Right ventricle myocardium superior (tissue), 1 donor: ENCODE measurements at places on chromosomes 3 and 15.

- no peak for DNase-seq
Measured at GRCh38 chr3:178255315-178255714, 280.9 kb upstream of the KCNMB2 start.

DNA sequence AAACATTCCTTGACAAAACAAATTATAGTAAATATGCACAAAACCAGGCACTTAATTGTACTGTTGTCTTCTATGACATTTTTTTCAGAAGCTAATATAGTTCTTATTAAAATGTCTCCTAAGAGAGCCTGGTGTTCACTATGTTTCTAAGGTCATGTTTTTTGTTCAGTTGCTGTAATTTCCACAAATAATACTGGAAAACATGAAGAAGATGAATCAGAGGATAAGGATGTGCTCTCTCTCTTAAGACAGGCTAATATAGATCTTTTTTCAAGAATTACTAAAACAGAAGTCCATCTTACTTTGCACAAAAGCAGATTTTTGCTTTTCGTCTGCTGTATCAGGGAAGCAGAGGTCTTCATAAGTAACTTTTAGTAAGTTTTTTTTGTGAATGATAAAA lies 823.0 kb upstream of the NECTIN3 start:
- no peak for DNase-seq

GRCh38 chr3:183572935-183573334 lies 17.4 kb upstream of the KLHL6 start:
- no peak for DNase-seq

- no peak for DNase-seq
Measured at GRCh38 chr3:78275420-78275852, 1235.5 kb downstream of the ROBO2 start.

DNA sequence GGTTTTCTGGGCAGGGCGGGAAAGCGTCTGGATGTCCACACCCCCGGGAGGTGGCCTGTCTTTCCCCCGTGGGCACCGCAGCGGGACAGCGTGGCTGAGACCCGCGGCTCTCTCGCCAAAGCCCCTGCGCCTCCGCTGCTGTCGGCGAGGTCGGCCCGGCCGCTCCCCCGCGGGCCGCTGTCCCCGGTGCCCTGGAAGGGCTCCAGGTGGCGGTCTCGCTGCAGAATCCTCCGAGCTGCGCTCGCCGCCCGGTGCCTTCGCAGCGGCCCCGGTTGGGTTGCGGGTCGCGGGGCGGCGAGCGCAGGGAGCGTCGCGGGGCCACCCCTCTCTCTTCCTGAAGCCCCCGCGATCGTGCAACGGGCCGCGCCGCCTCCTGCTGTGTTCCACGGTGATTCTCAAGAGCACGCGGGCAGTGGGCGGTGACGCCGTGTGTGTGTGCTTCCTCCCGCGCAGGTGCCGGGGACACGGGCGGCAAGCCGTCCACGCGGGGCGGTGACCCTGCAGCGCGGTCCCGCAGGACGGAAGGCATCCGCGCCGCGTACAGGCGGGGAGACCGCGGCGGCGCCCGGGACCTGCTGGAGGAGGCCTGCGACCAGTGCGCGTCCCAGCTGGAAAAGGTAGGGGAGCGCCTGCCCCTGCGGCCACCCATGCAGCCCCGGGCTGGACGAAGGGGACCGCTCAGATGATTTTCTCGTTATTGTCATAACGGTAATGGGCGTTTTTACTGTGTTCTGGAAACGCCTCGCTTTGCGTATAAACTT lies 54.4 kb downstream of the LRRK1 start:
- no peak for DNase-seq

- DNase-seq: no peak
Measured at GRCh38 chr3:57006949-57007419, 53.5 kb upstream of the SPATA12 start.

- no peak for DNase-seq
Measured at GRCh38 chr3:171685116-171685895, 125.0 kb downstream of the PLD1 start.

DNA sequence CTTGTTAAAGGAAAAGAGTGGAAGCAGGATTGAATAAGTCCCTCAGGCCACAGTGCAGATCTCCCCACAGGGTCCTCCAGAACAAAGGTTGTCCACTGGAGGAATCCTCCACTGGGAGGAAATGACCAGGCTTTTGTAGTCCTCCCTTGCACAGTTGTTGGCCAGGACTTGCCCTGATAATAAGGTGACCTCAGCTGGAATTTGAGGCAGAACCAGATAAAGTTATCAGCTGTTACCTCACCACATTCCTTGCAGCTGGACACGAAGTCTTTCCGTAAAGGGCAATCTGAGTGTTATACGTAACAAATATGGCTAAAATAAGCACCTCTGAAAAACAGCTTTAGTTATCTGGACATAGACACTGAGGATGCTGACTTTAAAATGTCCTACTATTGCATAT lies 83.5 kb upstream of the NAALADL2 start:
- no peak for DNase-seq

GRCh38 chr15:45394681-45395080 lies 16.3 kb upstream of the GATM start:
- DNase-seq: no peak

DNA sequence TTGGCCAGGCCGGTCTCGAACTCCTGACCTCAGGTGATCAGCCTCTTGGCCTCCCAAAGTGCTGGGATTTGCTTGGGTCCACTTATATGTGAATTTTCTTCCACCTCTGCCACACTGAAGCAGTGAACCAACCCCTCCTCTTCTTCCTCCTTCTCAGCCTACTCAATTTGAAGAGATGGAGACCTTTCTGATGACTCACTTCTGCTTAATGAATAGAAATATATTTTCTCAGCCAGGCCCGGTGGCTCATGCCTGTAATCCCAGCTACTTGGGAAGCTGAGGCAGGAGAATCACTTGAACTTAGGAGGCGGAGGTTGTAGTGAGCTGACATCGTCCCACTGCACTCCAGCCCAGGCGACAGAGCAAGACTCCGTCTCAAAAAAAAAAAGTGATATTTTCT lies 46.8 kb upstream of the GATM start:
- DNase-seq: no peak

- peak; percentile 84 for DNase-seq
Measured at GRCh38 chr15:89090791-89091626, 2.8 kb downstream of the ABHD2 start.

- no peak for DNase-seq
Measured at GRCh38 chr3:161253711-161254110, 32.6 kb downstream of the NMD3 start.
